Ascending aorta (tissue), 2 donors: ENCODE measurements at places on chromosomes 4 and X. TPM values are rescaled to one million over a fixed set of nuclear protein-coding genes. Genes with fewer than 3 reads are reported as not detected.

DNA sequence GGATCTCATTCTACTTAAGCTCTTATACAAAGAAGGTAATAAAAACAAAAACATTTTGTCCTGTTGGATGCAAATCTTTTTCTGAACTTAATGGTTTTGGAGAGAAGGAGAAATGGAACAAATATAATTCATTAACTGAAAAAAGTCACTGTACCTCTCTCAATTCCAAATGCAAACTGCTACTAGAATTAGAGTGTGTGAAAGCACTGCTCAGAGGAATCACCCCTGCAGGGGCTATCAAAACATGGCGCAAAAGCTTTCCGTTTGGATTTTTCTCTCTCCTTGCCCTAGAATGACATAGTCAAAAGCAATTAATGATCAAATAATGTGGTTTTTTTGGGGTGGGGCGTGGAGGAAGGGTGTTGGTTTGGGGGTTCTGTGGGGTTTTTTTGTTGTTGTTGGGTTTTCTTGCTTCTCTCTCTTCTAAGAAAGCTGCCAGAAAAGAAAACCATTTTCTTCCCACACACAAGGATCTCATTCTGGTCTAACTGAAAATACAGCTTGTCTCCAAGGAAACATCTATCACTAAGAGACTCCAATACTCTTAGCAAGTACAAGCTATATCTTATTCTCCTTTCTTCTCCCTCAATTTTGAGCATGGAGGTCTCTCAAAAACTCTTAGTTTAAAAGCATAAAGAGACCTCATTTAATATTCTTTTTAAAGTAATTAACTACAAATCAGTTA is 41.6 kb downstream of the USP46 start:
- no peak for DNase-seq

GRCh38 chr4:182741054-182741453 is 176.1 kb downstream of the DCTD start:
- no peak for DNase-seq

EGF gene
- not detected for total RNA-seq

- DNase-seq = no peak
Measured at GRCh38 chr4:122836941-122837340, 10.3 kb downstream of the FGF2 start.

DNA sequence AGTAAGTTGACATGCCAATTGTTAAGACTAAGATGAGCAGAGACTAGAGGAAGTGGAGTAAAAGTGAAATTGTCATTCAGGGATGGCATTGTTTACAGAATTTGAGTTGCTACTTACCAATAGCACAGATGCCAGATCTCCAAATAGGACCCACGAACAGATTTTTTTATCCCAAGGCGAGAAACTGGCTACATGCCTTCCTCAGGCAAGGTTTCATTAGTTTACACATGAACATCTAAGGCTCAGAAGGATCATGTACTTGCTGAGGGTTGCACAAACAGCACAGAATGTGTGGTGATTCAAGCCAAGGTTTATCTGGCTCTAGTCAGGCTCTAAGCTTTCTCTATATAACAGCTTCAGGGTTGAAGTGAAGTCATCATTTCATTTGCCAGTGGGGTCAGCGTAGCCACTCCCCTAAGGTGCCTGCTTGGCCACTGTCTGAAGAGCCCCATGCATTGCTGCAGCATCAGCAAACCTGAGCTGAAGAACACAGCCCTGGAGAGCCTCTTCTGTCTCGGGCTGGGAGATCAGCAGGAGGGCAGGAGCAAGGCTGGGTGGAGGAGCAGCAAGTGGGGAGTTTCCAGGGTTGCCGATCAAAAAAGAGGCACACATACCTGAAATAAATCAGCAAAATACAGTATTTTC is 193.0 kb upstream of the LCORL start:
- DNase-seq = no peak

- DNase-seq = no peak
Measured at GRCh38 chr4:14165222-14165920, 537.8 kb upstream of the BOD1L1 start.

- DNase-seq = no peak
Measured at GRCh38 chr4:14125375-14126129, 498.0 kb upstream of the BOD1L1 start.

GRCh38 chr4:79199743-79200142 is 126.1 kb downstream of the NAA11 start:
- DNase-seq = no peak

GRCh38 chr4:12421364-12421763 is 992.7 kb upstream of the HS3ST1 start:
- no peak for DNase-seq

DNA sequence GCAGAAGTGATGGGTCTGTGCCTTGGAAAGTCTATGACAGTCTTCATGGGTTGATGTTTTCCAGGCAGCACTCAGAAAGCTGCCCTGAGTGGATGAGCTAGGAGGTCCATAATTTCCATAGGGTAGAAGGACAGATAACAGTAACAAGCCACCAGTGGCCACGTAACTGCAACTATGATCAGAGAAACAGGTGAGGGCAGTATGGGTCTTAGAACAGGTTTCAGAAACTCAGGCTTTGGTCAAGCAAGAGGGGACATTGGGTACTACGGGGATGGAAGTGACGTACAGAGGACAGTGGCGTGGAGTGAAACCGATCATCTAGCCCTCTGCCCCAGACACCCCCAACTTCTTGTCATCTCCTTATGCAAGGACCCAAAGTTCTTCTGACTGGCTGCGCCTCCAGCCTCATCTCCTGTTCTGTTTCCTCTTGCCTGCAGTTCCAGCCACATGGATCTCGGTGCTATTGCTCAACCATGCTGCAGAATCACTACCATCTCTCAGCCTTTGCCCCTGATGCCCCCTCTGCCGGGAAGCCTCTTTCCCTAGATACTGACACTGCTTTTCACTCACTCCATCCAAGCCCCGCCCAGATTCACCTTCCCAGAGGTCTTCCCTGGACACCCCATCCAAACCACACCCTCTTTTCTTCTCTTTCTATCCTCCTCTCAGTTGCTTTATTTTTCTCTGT is 123.4 kb downstream of the MFAP3L start:
- no peak for DNase-seq
